Activated T-cell treated with anti-CD3 and anti-CD28 coated beads, Interleukin-2, amount 50 U/mL, for 48 hours (primary cell): ENCODE measurements at places on chromosomes 5 and 9.
A peak's percentile ranks its signal among the peaks of the same experiment; 100 is the strongest.

DNA sequence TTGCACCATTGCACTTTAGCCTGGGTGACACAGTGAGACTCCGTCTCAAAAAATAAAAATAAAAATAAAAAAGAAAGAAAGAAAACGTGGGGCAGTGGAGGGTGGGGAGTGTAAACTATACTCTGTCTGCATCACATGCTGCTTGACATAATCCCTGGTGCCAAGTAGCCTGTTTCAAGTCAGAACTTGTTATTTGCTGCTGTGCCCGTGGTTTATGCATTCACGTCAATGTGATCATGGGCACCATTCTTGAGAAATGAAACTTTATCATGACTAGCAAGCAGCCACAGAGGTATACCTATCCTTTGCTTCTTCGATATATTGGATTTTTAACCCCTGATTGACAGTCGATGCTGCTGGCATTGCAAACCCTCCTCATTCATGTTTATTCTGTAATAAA, 4.1 kb upstream of the SMU1 start:
- no peak for DNase-seq

DNA sequence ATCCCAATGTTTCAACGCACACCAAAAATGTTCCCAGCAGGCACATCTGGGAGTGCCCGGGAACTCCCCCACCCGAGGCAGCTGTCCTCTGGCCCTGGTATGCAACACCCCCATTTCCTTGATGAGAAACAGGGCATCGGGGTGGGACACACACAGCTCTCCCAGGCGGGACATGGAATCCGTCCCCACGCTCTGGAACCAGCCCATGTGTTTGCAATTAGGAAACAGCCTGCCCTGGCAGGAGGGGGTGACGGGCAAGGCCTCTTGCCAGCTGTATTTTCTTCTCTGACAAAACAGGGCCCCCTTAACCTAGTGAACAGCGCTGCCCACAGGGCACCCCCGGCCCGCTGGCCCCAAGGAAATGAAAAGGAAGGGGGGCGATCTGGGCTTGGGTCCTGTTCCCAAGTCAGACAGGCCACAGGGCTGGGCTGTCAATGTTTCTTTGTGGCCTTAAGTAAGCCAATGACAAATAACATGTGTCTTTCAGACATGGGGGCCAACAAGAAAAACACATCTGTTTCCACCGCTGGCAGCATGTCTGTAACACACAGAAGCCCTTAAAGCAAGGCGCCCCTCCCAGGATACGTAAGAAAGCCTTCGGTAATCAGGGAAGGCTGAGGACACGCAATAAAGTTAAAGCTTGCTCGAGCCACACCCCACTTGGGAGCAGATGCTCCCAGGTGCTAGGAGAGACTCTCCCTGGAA, 125.3 kb downstream of the ROR2 start:
- no peak for DNase-seq

DNA sequence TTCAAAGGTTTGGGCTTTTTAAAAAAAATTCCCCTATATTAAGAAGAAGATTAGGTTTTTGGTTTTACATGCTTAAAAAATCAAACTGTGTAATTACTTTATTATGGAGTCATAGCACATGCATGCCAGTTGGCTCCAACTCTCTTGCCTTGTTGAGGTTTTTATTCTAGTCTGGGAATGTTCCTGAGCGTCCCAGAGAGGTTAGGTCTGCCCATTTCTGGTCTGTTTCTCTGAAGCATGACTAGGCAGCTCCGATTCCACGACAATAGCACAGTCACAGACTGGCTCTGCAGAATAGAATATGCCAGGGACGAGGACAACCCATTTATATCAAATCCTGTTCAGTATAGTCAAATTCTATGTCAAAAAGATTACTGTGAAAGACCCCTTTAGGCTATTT, 217.0 kb downstream of the PCSK5 start:
- DNase-seq: no peak

DNA sequence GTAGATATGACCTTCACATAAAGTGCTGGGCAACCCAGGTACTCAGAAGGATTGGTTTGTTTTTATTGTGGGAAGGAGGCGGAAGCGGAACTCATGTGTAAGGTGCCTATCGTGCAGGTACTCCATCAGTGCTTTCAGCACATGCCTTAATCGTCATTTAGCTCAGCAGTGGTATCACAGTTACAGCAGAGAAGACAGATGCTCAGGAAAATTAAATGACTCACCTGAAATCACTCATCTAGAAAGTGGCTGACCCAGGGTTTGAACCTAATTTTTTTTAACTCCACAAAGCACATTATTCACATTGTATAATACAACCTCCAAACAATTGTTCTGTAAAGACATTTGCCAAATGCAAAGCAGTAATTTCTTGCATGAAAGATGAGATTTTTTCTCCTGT, 2.2 kb downstream of the C5orf46 start:
- DNase-seq: no peak

DNA sequence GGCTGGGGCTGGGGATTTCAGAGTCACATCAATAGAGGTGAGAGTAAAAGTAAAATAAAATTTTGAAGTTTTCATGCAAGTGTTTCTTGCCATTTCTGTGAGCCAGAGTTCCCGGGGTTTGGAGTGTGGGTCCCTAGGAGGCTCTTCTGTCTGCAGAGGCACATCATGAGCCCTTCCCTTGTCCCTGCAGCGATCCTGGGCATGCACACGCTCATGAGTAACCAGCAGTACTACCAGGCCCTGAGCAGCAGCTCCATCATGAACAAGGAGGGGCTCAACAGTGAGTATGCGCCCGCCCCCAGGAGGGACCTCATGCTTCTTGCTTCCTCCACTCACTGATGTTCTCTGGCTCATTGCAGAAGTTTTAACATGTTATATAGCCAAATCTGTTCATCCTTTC, 61.1 kb downstream of the TMOD1 start:
- no peak for DNase-seq

- DNase-seq: no peak
Observed at GRCh38 chr5:86115164-86115563, 502.6 kb upstream of the COX7C start.

DNA sequence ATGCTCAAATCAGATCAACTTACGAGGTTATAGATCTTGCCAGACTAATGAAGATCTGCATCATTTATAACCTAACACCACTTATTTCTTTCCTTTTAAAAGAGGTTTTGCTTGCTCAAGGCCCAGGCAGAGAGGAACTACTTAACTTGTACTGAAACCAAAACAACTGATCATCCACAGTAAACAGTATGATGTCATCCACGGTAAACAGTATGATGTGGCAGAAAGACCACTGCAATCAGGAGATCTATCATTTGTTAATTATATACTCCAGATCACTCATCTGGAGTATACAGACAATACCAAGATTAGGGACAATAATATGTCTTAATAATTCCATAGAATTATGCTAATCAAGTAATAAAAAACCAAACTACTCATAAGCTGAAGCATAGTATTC, 116.8 kb downstream of the ADAMTS6 start:
- DNase-seq: no peak

DNA sequence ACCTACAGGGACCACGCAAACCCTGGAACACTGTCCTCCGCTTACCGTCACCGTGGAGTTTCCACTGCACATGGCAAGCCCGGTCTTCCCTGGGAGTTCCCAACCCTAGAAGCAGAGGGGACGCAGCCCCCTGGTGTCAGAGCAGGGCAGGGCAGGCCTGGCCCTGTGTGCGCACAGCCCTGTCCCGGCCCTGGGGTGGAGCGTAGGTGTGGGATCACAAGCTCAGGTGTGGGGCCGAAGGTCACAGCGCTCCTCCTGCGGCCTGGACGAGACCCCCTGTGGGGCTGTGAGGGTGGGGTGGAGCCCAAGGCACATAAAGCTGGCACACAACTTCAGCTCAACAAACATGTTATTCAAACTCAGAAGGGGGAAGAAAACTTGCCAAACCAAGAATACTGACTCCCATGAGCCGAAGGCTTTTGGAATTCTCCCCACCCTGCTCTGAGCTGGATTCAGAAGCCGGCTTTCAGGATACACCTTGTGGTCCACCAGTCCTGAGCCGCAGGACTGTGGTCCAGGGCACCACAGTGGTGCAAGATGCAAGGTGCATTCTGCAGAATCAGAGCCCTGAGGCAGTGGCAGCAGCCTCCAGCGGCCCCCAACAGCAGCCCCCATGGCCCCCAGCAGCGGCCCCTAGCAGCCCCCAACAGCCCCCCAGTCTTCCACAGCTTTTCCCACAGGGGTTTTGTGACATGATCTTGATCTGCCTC, 11.8 kb upstream of the EXOC3 start:
- DNase-seq: peak; percentile 72

DNA sequence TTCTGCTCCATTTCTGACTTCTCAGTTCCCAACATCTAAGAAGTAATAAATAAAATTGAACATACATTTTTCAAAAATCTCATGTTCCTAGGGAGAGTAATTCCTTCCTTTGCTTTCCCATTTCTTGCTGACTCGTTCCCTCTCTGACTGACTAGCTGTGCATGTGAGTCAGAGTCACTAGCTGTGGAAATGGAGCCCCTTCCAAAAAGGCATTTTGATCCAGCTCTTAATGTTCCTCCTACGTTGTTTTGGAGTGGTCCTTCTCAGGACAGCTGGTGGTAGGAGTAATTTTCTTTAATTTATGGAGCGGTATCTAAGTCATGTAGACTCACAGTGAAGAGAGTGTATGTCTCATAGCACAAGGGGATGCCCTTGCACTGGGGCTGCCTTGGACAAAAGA, 460.2 kb downstream of the GADD45G start:
- DNase-seq: no peak

GRCh38 chr5:146018514-146019375, 82.4 kb downstream of the SH3RF2 start:
- DNase-seq: no peak

DNA sequence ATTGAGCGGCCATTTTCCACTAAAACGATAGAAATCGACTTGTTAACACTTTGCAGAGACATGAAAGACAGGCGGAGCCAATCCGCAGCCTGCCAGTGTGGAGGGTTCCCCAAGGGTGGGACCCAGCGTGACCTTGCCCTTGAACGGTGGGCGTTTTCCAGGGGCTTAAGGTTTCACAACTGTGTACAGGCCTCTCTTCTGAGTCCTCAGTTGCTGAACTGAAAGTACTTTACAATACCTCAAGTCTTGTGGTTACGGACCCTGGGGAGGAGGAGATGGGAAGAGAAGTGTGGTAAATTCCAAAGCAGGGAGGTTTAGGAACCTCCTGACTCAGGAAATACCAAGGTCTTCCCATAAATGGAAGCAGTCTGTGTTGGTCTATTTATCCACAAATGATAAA, 68.2 kb upstream of the CKMT2 start:
- DNase-seq: no peak

- no peak for DNase-seq
Observed at GRCh38 chr9:96720435-96720834, 57.5 kb downstream of the ZNF510 start.

GRCh38 chr5:112616812-112617547, 120.7 kb upstream of the APC start:
- no peak for DNase-seq

- DNase-seq: no peak
Observed at GRCh38 chr5:38892363-38892762, 46.6 kb downstream of the OSMR start.

DNA sequence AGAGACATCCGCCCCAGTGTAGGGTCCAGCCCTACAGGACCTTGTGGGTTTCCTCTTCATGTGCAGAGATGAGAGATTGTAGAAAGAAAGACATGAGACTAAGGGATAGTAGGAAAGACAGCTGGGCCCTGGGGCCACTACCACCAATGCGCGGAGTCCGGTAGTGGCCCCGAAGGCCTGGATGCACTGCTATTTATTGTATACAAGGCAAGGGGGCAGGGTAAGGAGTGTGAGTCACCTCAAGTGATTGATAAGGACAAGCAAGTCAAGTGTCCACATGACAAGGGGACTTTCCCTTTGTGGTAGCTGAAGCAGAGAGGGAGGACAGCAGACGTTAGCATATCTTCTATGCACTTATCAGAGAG, 6.2 kb upstream of the TMEM141 start:
- DNase-seq: no peak

DNA sequence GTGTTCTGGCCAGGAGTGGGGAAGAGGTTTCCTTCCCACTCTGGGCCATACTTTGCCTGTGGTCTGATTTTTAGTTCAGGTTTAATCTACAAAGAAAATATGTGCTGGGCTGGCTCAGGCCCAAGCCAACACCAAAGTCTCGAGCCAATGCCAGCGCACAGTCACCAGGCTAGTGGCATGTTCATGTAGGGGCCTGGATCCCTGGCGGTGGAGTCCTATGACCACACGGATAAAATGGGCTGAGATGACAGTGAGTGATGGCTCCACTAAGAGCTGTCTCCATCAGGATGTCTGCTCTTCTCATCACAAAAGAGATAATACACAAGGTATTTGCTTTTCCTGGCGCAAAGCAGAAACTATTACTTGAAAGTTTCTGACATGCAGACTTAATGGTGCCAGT, 92.9 kb upstream of the PTPN3 start:
- no peak for DNase-seq

- DNase-seq: peak; percentile 81
Observed at GRCh38 chr9:63816751-63817621, 1468.0 kb downstream of the FOXD4L5 start.

DNA sequence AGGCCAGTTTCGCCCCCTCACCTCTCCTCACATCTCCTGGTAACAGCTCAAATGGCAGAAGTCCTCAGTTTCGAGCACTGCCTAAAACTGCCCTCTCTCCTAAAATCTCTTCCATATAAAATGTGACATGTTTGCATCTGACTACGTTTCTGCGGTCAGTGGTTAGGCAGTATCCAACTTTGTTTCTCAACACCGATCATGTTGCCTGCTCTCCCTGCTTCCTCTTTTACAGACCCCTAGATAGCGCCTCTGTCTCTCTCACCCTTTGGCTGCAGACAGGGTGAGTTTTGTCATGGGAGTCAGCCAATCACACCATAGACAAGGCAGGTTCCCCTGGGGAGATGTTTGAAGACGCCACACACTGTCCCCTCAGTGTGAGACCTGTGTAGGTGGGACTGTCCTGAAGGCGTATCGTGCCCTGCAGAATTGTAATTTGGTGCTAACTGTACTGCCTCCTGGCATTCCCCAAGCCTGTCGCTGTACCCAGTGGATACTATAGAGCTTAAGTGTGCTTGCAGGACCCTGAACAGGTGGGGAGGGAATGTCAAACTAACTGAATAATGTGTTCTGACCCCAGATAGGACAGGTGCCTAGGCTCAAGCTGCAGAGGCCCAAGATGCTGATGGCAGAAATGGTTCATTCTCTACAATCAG, 1.1 kb downstream of the HEXB start:
- DNase-seq: peak; percentile 25

GRCh38 chr5:91219803-91220371, 163.2 kb downstream of the ARRDC3 start:
- DNase-seq: peak; percentile 42

GRCh38 chr9:84238652-84239051, 101.9 kb downstream of the SLC28A3 start:
- DNase-seq: no peak

DNA sequence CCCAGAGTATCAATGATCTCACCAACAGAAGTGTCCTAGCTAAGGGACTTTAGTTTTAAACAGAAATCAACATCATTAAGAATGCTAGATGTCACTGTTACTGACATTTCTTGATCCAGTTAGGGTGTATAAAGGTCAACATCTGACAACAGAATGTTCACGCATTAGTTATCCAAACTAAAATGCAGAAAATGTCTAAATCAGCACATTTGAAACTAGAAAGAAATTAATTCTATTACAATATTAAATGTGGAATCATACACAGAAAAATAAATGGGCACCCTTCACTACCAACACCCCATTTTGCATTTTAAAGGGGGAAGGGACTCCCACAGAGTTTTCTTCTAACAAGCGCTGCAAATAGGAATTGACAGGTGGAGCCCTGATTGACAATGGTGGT, 24.5 kb downstream of the ELAVL2 start:
- no peak for DNase-seq
